Stimulated activated CD4-positive, alpha-beta T cell treated with anti-CD3 and anti-CD28 coated beads, Interleukin-15, amount 100 ng/mL, for 48 hours (primary cell): ENCODE measurements at places on chromosomes 5 and 9.
A peak's percentile ranks its signal among the peaks of the same experiment; 100 is the strongest.

DNA sequence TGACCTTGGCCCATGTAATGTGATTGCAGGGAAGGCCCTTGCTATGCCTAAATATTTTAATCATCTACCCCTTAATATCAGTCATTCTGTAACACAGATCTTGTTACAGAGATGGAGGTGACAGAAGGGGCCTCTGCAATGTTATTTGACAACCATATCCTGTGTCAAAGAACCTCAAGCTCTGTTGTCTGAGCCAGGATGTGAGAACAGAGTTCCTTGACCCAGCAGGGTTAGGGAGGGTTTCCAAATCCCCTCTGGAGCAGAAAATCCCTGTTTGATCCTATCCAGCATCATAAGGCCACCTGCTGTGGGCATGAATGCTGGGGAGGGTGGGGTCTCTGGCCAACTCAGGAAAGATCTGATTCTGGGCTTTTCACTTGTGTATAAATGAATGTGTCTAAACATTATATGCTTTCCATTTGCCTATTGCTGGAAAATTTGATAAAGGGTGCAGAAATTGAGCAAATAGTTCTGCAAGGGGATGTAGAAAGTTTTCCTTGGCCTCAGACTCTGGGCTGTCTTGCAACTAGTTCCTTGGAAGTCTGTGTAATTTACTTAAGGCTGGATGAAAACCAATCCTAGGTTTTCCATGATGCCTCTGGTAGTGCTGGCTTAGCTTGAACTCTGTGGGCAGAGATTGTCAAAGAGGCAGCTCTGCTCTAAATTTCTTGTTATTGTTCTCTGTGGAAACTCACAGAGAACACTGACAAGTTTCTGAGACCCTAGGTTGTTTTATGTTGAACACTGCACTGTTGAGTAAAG, 71.0 kb downstream of the PGM5 start:
- DNase-seq: no peak

DNA sequence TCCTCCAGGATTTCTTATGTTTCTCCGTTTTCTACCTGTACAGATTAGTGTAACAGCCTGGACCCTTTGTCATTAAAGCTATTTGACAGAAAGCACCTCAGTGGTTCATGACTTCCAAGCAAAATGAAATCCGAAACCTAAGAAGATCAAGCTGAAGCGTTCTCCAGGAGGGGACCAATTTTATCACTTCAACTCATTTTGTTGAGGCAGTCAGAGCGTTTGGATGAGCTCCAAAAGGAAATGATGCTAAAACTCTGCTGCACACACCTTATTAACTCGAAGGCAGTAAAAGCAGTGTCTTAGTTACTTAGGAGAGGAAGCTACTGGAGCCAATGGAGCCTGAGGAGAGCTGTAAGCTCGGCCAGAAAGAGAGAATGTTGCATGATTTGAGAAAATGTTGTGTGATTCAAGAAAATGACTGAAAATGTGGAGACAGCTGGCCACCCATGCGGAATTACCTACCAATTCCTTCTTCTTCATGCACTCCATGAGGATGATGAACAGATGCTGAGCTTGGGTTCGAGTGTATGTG, 346.7 kb upstream of the KLF9 start:
- no peak for DNase-seq

DNA sequence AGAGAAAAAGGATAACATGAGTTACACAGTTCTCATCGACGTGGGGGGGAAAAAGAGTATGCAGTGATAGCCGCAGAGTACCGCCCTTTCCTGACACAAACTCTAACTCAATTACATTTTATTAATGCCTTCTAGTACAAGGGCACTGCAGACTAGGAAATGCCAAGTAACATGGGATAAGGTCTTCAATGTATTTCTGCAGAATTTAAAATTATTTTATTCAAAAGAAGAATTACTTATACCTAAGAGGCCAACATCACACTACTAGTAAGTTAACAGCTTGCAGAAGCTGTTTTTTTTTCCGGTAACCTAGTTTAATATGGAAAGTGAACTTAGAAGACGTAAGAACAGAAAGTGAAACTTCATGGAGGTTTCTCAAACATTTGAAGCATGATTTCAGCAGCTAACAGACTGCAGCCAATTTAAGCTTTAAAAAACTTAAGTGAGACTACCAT, 3.9 kb downstream of the SETX start:
- no peak for DNase-seq

- no peak for DNase-seq
Observed at GRCh38 chr5:34717426-34718327, 61.5 kb downstream of the RAI14 start.

- DNase-seq: no peak
Observed at GRCh38 chr5:109962882-109963603, 273.3 kb downstream of the MAN2A1 start.

DNA sequence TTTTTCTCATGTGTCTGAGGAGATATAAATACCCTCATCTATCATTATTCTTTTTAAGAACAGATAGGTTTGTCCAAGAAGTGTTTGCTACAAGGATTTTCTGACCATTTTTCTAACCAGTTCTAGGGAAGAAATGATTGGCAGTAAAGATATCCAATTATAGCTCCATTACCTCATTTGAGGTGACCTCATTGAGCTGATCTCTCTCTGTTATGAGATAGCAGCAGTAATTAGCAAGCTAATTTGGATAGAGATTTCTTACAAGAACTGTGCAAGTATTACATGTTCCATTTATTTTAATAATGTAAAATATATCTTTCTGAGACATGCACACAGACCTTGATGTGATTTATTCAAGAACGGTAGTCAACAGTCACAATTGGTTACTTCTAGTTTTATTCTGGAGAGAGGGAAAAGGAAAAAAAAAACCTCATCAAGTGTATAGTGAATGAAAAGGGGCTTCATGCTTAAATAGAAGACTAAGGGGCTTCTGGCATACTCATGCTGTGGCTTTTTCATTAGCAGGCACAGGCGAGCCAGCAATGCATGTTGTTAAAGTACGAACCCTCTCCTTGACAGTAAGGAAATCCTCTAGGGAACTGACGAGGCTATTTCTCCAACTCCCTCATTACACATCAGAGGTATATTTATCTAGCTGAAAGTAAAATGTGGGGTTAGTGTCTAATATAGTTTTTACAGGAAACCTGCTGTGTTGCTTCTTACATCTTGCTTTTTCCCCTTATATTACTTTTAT, 127.3 kb downstream of the NUDT12 start:
- no peak for DNase-seq

DNA sequence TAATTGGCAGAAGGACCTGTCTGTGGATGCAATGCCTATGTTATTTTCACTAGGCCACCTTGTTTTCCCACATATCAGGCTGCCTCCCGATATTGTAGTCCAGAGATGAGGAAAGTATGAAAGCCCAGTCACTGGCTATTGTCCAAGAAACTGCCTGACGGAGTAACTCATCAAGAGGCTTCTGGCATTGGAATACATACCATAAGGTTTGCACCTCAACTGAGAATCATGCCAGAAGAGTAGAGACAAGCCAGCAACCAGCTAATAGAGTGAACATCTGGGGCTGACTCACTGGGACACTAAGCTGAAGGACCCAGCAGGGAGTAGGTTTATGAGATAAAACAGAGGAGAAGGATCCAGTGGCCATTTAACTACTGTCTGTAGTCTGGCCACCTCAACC, 137.2 kb upstream of the FST start:
- no peak for DNase-seq

DNA sequence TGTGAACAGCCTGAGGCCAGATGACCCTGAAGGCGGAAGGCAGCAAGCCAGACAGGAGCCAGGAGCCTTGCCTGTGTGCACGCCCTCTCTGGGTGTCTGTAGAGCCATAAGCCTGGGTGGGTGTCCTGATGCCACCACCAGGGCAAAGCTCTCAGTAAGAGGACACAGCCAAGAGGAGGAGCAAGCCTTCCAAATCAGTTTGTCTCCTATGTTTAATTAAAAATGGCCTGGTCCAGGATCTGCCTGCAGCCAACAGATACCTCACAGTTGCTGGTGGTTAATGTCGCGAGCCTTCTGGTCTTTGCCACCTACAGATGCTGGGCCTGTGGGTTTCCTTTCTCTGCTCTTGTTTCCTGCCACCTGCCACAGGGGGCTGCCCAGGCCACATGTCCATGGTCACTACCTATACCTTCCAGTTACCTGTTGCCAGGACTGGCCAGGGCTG, 56.9 kb downstream of the SYK start:
- no peak for DNase-seq

DNA sequence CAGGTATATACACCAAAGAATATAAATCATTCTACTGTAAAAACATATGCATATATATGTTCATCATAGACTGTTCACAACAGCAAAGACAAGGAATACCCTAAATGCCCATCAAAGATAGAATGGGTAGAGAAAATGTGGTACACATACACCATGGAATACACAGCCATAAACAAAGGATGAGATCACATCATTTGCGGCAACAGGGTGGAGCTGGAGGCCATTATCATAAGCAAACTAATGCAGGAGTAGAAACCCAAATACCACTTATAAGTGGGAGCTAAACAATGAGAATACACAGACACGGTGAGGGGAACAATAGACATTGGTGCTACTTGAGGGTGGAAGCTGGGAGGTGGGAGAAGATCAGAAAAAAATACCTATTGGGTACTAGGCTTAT, 117.6 kb downstream of the COX7C start:
- DNase-seq: no peak

GRCh38 chr9:125255781-125256391, 5.7 kb upstream of the GAPVD1 start:
- no peak for DNase-seq

DNA sequence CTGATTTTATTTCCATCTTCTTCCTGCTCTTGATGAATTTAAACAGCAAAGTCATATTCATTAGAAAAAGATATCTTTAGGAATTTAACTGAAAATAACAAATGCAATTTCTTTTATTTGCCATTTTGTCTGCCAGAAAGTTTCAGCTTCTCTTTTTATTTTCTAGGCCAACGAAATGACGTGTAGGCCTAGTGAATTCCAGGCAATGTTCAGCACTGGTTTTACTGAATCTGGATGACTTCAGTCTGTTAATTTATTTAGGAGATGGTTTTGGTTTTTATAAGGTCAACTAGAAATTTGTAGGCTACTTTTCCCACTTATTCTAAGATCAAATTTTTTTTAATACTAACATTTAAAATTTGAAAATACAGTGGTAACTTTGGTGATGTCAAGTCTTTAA, 129.1 kb upstream of the VCAN start:
- no peak for DNase-seq

DNA sequence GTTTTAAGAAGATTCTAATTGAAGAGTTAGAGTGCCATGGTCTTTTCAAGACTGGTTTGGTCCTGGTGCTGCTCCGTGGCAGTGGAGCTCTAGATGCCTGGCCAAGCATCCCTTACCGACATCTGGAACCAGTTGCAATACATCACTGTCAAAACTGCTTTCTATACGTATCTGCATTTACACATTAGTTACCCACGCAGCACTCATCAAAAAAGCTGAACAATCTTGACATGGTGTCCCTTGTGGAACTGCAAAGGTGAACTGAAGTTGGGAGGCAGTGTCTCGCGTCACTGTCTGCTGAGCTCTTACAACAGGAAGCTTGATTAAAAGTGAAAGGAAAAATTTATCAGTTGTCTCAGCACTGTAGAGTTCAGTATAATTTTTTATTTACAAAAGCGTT, 82.6 kb downstream of the PBX3 start:
- DNase-seq: peak; percentile 4

DNA sequence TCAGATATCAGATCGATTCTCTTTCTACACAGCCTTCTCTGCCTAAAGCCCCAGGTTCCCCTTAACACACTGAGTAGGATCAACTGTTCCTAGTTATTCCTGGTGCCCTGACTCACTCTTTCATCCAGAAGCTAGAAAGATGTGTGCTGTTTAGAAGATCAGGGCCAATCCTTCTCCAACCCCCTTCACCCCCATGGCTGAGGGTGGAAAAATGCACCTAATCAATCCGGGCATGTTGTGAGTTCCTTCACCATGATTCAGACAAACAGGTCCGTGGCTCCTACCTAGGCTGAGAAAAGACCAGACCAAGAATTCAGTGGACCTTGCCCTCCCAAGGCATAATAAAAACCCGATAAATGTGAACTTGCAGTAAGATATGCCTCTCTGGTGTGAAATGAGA, 85.4 kb upstream of the EQTN start:
- DNase-seq: no peak

GRCh38 chr9:107180206-107180605, 102.9 kb upstream of the RAD23B start:
- DNase-seq: no peak

GRCh38 chr9:72362118-72362531, 2.9 kb downstream of the ZFAND5 start:
- DNase-seq: no peak

GRCh38 chr9:10661376-10661775, 48.6 kb upstream of the PTPRD start:
- no peak for DNase-seq

DNA sequence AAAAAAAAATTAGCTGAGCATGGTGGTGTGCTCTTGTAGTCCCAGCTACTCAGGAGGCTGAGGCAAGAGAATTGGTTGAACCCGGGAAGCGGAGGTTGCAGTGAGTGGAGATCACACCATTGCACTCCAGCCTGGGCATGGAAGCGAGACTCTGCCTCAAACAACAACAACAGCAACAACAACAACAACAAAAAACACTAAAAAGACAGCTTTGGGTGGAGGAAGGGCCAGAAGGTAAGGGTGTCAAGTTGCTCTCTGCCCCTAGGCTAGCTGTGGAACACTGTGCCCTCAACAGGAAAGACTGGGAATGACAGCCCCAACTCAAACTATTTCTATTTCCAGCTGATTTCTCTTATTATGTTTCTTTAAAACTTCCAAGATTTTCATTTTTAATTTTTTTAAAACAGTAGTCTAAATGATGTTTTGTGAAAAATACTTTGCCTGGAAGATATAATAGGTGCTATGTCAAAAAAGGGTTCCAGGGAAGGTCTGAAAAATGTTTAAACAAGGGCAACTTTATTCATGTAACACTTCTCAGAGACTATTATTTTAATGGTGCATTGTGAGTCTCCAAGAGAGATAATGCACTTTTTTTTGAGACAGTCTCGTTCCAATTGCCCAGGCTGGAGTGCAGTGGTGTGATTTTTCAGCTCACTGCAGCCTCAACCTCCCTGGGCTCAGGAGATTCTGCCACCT, 29.9 kb downstream of the CLINT1 start:
- DNase-seq: no peak

- DNase-seq: no peak
Observed at GRCh38 chr9:134690301-134690751, 48.7 kb downstream of the COL5A1 start.

DNA sequence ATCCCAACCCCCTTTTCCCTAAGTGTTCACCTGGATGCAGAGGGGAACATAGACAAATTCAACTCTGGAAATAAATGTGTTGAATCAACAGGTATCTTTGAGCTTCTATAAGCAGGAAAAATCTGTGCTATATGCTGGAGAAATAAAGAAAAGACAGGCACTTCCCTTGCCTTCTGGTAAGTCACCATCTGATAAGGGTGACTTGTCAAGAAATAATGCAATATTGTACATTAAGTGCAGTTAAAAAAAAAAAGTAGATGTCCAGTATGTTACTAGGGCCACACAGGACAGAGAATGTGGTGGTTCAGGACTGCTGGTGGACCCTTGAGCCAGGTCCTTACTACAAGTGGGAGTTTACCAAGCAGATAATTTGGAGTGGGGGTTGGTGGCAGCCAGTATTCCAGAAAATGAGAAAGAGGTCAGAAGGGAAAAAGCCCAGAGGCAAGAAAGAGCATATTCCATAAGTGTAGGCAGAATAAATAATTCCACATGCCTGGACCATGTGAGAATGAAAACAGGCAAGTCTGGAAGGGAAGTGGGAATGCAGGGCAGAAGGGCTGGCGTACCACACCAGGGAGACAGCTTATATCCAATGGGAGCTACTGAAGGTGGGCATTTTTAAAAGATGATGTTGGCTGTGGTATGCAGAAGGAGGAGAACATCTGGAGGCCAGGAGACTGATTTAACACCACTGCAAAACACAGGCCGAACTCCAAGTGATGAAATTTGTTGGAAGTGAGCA, 209.9 kb downstream of the SEMA5A start:
- no peak for DNase-seq

GRCh38 chr9:86783884-86784283, 163.4 kb downstream of the GAS1 start:
- DNase-seq: no peak
